Urinary bladder (tissue), 4 donors: ENCODE measurements at places on chromosomes 16 and 17. TPM values are rescaled to one million over a fixed set of nuclear protein-coding genes. Genes with fewer than 3 reads are reported as not detected.

DNA sequence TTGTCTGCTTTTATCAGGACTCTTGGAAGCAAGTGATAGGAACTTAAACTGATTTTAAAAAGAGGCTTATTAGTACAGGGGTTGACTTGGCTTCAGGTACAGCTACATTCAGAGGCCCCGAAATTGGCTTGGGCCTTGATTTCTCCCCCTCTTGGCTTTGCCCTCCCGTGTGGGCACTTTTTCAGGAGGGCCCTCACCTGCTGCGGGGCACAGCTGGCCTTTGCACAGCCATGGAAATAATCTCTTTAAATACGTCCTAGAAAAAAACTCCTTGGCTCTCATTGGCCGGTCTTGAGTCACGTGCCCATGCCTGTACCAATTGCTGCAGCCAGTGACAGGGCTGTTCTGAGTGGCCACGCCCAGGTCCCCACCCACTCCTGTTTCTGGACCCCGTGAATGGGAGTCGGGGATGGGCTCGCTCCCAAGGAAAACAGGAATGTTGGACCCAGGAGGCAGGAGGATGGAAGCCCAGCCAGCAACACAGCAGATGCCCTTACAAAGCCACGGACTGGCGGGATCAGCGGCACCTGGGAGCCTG is 15.0 kb downstream of the CA5A start:
- no peak for DNase-seq

DNA sequence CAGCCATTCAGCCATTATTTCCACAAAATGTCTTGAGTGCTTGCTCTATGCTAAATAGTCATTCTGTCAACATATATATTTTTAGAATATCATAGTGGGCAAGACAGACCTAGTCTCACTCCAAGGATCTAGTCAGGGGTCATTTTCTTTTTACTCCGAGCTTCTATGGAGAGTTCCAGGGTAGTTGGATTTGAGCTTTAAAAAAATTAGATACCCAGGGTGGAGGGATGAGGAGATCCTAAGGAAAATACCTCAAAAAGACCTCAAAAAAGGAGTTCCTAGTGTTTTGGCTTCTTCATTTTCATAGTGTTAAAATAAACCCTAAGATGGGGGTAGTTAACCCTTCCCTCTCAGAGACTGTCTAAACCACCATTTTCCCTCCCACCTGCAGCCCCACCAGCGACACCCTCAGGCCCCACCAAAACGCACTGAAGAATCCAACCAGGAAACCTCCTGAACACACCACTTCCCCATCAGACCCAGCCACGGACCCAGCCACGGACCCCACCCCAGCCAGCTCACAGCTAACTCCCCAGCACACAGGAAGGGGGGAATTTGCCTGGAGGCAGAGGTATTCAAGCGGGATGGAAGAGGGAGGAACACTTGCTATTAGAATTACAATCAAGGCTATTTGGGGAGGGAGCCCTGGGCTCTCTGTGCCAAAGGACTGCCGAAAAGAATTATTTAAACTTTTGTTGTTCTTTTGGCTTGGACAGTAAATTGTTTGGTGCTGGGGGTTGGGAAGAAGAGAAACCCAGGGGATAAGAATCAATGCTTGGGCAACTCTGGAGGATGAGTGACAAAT is 2.2 kb downstream of the ETV4 start:
- DNase-seq, result no peak

DNA sequence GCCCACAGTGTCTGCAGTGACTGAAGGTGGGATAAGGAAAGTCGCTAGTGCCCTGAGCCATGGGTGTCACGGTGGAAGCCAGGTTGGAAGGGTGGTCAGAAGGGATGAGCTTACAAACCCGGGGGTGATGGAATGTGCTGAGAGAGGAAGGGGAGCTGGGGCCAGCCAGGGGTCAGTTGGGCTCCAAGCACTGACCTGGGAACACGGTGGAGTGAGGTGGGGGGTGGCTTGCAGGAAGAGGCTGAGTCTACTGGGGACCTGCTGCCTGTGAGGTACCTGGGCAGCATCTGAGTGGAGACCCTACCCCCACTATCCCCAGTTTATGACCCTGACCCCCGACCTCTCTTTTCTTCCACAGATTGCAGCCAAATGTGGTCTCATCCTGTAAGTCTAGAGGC is 3.1 kb downstream of the TMEM92 start:
- DNase-seq, result no peak

DNA sequence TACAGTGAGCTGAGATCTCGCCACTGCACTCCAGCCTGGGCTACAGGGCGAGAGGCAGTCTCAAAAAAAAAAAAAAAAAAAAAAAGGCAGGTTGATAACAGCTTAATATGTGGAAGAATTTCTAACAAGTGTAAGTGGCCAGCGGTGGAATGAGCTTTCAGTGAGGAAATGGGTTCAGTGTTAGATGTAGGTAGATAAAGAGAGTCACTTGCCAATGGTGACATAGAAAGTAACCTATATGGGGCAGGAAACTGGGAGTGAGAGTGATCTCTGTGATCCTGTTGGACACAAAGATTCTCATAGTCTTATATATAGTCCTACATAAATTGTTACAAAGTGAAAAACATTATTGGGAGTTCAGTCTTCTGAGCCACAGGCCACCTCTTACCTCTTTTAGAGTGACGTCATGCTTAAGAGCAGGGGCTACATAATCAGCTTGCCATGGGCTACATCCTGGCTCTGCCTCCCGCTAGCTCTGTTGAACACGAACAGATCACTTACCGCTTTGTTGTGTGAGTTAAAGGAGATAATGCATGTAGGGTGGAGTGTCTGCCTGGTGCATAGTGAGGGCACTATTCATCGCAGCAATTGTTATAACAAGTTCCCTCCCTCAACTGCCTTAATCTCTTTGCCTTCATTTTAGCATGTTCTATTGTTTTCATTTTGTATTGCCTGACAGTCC is 110.2 kb upstream of the ELAC2 start:
- DNase-seq, result no peak

The GRIN2C gene
- total RNA-seq, result 1.9 TPM

- DNase-seq, result no peak
These were observed 176.3 kb downstream of the RPTOR start for GRCh38 chr17:80720610-80721577.

- DNase-seq, result peak; percentile 59
These were observed 404.1 kb downstream of the WWOX start for GRCh38 chr16:78503602-78504001.

DNA sequence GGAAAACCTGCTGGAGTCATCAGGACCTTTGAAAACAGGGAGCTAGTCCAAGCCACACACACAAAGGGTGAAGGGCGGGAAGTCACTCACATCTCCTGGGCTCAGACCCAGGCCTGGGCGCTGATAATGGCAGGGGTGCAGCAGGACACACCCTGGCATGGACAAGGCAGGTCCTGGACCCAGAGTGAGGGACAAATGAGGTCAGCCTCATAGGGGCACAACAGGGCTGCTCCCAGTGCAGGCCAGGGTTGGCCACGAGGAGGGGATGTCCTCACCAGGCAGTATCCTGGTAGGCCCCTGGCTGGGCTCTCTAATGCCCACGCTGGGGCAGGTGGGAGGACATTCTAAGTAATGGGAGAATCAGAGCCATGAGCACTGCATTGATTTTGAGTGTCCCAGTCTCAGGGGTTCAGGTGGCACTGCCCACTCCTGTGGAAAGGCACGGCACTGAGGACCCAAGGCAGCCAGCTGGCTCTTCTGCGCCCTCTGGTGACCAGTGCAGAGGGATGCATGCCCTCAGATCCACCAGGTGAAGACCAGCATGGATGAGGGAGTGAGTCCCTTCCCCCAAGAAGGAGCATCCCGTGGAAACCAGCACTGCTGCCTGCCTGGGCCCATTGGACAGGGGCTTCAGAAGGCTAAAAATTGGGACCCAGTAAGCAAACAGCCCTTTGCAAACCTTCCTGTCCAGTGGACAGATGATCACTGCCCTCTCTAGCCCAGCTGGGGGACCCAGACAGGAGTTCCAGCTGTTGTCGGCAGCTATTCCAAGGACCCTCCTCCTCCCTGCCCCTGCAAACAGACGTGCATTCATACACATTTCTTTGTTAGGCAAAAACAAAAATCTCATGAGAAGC is 23.4 kb upstream of the SREBF1 start:
- DNase-seq, result no peak

DNA sequence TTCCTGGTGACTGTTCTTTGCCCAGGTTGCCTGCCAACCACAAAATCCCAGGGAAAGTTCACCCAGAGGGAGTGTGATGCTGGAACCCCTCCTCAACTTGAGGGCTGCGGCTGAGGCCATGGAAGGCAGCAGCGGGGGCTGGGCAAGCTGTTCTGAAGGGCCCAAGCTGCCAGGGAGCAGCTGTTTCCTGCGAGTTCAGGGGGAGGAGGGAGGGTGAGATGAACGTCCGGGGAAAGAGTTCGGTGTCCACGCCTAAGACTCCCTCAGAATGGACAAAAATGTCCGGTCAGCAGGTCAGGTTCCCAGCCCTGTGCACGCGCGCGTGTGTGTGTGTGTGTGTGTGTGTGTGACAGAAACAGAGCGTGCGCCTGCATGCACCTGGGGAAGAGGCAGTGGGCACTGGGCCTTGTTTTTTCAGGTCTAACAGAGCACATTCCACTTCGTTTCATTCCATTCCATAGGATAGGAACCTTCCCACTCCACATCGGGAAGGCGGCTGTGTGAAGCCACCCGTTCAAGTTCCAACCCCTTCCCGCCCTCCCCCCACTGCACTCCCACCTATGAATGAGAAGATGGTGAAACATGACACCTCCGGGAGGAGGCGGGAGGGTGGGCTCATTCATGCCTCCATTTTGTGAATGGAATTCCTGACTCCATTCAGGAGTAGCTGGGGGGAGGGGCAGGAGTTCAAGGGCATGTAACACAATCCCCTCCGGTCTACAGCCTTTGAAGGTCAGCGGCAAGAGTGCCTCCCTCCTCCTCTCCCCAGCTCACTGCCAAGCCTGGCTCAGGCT is 15.7 kb downstream of the ETV4 start:
- peak; percentile 86 for DNase-seq

DNA sequence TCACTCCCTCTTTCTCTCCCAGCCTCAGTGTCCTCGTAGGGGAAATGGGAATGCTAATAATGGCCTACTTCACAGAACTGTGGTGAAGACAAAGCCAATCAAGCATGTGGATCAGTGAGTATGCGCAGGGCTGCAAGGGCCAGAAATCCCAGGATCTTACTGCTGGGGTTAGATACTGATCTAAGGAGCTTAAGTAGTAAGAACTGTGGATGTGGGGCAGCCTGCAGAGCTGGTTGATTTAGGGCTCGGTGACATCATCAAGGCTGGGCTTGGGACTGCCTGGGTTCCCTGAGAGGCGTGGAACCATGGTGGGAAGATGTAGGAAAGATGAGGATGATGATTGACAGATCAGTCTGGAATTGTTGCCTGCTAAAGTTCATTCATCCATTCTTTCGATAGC is 25.6 kb downstream of the GOSR2 start:
- DNase-seq, result no peak

- no peak for DNase-seq
These were observed 1.6 kb downstream of the MSRB1 start for GRCh38 chr16:1941162-1942046.

DNA sequence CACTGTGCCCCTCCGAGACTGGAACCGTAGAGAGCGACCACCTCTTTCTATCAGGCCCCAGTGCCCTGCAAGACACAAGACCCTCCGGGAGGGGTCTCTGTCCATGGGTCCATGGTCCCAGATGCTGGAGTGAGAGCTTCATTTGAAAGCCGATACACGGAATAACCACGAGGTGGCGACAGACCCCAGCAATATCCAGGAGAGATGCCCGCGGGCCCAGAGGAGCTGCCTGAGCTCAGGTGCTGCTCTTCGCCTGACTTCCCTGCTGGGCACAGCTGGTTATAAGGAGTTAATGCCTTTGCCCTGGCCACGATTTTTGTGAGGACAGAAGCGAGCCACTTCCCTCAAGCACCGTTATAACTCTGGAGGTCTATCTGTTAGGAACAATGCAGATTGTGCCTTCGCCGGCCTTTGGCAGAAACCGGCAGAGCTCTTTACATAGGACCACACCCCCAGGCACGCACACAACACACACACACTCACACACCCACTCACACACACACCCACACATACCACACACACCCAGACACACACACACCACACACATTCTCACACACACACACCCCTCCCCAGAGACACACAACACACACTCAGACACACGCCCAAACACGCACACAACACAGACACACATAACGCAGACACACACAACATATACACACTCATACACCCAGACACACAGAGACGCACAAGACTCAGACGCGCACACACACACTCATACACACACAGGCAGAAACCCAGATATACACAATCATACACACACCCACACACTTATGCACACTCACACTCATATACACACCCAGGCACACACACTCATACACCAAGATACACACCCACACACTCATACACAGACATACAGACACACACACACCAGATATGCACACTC is 436.4 kb downstream of the SOX9 start:
- no peak for DNase-seq

The PIRT gene
- total RNA-seq, result 1.9 TPM

DNA sequence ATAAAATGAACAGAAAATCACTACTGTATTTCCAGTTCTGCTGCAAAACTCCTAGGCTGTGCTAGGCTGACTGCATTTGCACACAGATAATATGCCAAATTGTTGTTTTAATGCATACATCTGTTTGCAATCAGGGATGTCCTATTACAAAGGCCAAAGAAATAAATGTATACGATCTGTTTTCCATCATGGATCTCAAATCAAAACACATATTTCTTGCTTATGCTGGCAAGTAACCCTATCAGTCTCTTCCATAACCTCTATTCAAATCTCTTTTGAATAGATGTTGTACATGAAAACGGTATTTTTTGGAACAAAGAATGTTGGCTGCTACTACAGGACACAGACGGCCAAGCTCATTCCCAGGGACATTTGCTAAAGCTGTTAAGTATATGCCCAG is 56.6 kb downstream of the DUSP14 start:
- no peak for DNase-seq

DNA sequence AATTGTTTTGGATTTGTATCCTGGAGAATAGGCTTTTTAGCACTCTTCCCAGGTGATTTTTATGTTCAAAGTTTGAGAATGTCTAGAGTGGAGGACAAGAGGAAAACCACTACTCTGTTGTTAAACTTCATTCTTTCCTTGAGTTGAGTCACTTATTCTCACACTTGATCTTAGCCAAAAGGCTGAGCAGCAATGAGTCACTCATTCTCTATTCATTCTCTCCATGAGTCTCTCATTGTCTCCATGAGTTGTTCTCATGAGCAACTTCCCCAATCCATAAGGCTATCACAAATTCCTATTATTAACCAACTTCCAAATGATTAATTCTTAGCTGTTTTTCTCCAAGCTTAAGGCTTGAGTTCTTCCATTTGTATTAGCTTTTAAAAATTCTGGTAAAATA is 1393.3 kb downstream of the CDH8 start:
- no peak for DNase-seq

The C17orf58 gene
- total RNA-seq, result 33.4 TPM

The TMEM219 gene
- total RNA-seq, result 43.1 TPM

- DNase-seq, result no peak
These were observed 23.7 kb upstream of the SOX9 start for GRCh38 chr17:72097144-72097543.
